Cardiac septum (tissue), 1 donor: ENCODE measurements at places on chromosomes 5 and 9.

GRCh38 chr9:3676766-3677165 lies 151.0 kb upstream of the RFX3 start:
- no peak for DNase-seq

- no peak for DNase-seq
Observed at GRCh38 chr9:36768677-36769076, 196.0 kb downstream of the MELK start.

DNA sequence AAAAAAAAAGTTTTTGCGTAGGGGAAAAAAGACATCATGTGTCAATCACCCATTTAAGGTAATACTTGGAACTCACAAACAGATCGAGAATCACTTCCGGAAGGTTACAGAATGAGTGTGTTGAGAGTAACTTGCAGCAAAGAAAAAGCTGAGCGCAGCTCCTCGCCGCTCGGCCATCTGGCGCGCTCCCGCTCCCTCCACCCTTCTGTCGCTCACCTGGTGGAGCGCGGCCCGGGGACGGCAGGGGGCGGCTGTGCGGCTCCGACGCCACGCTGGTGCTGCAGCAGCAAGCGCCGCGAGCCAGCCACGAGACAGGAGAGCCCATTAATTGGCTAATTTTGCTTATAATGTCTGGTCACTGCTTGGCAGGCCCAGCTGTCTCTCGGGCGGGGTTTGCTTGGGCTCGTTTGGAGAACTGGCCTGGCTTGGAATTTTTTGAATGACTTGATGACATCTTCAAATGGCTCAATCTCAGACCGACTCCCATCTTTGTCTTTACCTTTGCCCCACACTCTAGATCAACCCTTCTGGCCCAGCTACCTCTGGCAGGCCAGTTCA lies 601.8 kb downstream of the CCDC171 start:
- DNase-seq: no peak

GRCh38 chr5:170442391-170442790 lies 53.2 kb upstream of the KCNMB1 start:
- DNase-seq: no peak
